Frontal cortex (tissue), 4 donors: ENCODE measurements at places on chromosomes 5 and 9. TPM values are rescaled to one million over a fixed set of nuclear protein-coding genes. Genes with fewer than 3 reads are reported as not detected.

Gene CCL27
- total RNA-seq, result 0.41 TPM

Gene ZDHHC12
- total RNA-seq, result 1.2 TPM

Gene LMBRD2
- total RNA-seq, result 77.9 TPM

Gene GLRA1
- total RNA-seq, result under 0.01 TPM

Gene SPINK13
- not detected for total RNA-seq

Gene SLCO6A1
- 0.41 TPM for total RNA-seq

Gene SPATA9
- 0.82 TPM for total RNA-seq

Gene SLC6A19
- total RNA-seq, result not detected

Gene CXXC5
- 38.7 TPM for total RNA-seq

GRCh38 chr9:137310189-137311052 lies 8.3 kb upstream of the NRARP start:
- DNase-seq, result peak; percentile 29

GRCh38 chr9:87269296-87270176 lies 228.1 kb upstream of the DAPK1 start:
- no peak for DNase-seq

- DNase-seq, result no peak
These were observed 801.5 kb downstream of the NR2F1-AS1 start for GRCh38 chr5:92779536-92779935.

DNA sequence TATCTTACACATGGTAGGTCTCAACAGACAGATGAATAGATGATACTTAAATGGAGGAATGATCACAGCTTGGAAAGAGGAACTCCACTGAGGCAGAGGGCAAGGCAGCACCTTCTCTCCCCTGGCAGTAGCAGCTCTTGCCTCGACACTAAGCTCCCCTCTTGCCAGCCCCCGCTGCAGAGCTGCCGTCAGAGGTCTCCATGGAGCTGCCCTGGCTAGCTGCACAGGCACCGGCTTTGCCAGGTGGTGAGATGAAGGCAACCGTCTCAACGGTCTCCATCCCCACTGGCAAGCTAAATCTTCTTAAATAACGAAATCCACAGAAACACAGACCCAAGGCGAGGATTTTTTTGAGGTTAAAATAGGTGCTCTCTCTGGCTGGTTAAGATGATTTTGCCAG lies 81.2 kb downstream of the CRB2 start:
- DNase-seq, result no peak

DNA sequence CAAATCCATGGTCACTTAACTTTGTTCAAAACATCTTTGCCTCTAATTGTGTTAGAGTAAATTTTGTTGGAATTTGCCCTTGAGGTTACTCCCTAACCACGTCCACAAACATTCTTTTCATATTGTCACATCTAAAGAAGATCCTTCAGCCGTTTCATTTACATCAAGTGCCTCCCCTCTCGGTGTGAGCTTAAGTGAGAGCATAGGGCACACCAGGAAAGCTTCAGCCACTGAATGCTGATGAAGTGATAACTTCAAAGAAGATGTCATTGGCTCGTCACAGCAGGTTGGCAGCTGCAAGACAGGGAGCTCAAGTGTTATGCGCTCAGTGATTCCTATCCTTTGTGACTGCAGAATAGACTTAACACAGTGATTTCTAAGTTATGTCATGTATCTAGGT lies 49.6 kb upstream of the ADAMTS19 start:
- DNase-seq, result no peak

DNA sequence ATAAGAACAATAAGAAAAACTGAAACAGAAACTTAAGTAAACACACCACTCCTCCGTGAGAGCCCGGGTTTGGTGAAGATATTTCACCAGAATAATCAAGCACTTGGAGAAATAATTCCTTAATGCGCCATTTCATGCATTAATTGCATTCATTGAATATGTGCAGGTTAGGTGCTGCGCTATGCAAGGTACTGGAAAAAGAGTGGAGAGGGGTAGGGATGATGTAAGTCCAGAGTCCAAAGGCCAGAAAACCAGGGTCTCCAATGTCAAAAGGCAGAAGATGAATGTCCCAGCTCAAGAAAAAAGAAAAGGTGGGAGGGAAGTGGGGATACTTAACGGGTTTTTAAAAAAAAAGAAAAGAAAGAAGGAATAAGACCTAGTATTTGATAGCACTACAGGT lies 669 bp upstream of the ZFP37 start:
- DNase-seq, result no peak

DNA sequence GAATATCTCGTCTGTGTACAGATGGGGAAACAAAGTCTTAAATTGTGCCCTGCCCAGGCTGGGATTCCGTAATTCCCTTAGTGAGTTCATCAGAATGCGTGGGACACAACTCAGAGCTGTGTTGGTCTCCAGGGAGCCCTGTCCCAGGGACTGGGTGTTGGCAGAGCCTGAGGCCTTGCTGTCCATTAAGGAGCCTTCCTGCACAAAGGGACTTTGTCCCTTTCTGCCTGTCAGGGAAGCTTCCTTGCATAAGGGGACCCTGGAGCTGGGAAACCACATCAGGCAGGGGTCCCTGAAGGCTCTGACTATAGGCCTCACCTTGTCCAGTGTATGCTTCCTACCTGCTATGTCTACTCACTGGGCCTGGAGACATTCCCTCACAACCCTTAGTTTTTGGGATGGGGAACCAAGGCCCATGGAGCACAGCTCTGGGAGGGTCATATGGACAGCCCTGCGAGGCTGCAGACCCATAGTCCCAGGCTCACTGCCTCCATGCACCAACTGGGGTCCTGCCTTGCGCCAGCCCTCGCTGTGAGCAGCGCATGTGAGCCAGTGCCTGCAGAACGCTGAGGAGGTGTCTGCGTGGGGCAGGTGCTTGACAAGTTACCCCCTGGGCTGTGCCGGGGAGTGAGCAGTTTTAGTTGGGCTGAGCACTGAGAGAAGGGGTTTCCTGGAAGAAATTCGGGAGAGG lies 1.6 kb downstream of the CARD19 start:
- peak; percentile 52 for DNase-seq

DNA sequence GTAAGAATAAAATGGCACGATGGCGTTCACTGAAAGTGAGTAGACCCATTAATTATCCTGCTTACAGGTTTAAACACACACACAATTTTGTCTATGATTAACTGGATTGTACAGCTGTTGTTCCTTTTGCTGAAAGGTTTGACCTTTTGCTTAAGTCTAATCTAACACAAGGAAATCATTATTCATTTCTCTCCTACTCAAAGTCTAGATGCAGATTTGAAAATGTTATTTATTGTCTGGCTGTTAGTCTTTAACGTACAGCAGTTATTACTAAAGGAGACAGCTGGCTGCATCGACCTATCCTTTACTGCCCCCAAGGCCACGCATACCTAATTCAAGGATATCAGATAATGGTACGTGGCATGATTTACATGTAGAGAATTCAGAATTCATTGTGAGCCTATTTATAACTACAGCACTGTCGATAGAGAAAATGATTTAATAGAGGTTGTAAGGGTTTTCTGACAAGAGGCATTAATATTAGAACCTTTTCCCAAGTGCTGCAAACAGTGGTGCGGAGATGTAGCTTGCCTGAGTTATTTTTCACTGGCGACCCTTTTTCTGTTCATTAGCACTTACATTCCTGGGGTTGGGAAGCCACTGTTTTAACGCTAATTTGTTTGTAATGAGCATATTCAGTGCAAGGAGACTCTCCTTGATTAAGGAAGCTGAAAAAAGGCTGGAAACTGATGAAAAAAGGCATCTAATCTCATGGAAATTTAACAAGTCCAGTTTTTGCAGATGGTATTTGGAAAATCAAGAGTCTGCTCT lies 368.4 kb upstream of the GRAMD2B start:
- DNase-seq, result no peak

- DNase-seq, result no peak
These were observed 575.8 kb downstream of the TLE1 start for GRCh38 chr9:81113453-81114124.

DNA sequence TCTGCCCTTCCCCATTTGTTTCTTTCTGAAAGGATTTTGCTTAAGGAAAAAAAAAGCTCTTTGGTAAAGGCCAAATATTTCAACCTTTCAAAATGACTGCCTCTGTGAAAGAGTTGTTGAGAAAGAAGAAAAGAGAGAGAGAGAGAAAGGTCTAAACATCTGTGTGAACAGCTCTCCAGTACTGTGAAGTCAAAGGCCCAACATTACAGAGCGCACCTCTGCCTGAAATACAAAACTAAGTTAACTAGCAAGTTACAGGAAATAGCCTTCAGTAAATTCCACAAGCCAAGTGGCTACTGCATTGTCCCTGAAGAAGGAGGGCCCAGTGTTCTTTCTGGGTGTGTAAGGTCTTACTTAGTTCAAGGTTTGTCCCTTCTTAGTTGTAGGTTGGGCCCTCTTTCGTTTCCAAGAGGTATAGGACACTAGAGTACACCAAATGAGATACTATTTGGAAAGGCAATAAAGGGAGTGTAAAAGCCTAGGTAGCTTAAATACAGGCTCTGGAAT lies 104.4 kb downstream of the THBS4 start:
- DNase-seq, result no peak

GRCh38 chr5:53928641-53929040 lies 368.2 kb downstream of the NDUFS4 start:
- no peak for DNase-seq

DNA sequence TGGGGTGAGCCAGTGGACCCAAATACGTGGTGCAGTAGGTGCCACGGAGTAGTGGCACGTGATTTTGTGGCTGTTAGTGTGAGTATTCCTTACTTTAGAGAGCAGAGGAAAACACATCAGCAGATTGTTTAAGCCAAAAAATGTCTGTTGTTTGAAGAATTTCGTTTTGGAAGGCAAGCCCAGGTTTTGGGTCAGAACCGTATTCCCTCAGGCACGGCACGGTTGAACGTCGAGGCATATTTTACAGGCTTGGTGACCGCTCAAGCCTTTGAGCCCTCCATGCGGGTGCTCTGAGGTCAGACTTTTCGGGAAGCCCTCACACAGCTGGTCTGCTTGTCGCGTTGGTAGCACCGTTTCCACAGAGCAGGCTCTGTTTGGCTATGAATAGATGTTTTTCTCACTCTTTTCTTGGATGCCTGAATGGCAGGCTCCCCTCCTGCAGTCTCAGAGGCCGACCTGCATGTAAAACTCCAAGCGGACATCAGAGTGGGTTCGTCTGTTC lies 27.2 kb downstream of the NEK6 start:
- DNase-seq, result peak; percentile 58

GRCh38 chr5:29079771-29080170 lies 2041.4 kb upstream of the CDH9 start:
- DNase-seq, result no peak

GRCh38 chr9:38301376-38302106 lies 91.0 kb upstream of the ALDH1B1 start:
- no peak for DNase-seq

GRCh38 chr5:95835682-95836385 lies 13.3 kb upstream of the GLRX start:
- DNase-seq, result no peak

DNA sequence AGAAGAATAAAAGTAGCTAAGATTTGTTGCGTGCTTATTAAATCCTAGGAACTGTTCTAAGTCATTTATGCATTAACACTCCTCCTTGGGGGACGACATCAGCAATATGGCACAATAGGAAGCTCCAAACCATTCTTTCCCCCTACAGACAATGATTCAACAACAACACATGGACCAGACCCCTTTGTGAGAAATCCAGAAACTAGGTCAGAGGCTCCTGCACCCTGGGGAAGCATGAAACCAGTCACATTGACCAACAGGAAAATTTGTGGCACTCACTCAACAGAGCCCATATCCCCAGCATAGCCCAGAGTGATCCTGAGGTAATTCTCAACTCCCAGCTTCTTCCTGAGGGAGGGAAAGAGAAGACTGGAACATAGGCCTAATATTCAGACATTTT lies 294.4 kb downstream of the HINT1 start:
- DNase-seq, result no peak

DNA sequence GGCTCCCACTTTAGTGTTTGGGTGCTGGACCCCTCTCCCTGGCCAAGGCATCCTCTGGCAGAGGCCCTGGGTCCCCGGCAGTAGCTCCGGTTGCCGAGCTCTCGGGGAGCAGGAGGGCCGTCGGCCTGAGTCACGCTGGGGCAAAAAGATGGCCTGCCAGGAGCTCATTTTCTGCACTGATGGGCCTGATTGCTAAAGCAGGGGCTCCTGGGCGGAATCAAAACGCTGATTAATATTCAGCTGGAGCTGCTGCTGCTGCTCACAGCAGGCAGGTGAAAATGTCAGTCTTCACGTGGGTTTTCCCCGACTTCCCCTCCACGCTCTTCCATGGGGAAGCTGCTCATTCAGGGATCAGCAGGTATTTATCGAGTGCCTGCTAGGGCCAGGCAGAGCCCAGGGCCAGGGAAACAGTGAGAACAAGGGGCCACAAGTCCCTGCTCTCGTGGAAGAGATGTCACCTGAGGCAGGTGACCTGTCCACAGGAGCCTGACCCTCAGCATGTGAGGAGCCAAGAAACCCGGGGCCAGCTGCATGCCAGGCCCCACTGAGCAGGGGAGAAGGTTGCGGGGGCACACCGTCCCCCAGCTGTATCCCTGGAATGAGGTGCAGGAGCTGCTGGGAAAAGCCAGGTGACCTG lies 22.1 kb downstream of the LAMC3 start:
- DNase-seq, result no peak

- DNase-seq, result no peak
These were observed 101.9 kb upstream of the PRDM9 start for GRCh38 chr5:23405316-23406068.

DNA sequence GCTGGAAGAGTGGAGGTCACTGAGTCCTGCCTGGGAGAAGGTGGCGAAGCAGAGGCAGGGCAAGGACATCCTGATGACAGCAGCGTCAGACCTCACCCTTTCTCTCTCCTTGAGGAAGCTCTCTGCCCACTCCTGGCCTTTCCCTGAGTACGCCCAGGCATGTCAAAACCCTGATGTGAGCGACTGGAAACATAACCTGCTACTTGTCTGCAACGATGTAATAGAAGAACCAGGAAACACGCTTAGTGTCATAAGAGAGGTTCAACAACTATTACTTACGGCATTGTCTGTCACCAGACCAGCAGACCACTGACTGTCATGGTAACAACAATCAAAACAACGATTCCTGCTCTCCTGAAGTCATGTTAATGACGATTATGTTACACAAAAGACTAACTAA lies 152.4 kb downstream of the ACTL7B start:
- DNase-seq, result no peak

DNA sequence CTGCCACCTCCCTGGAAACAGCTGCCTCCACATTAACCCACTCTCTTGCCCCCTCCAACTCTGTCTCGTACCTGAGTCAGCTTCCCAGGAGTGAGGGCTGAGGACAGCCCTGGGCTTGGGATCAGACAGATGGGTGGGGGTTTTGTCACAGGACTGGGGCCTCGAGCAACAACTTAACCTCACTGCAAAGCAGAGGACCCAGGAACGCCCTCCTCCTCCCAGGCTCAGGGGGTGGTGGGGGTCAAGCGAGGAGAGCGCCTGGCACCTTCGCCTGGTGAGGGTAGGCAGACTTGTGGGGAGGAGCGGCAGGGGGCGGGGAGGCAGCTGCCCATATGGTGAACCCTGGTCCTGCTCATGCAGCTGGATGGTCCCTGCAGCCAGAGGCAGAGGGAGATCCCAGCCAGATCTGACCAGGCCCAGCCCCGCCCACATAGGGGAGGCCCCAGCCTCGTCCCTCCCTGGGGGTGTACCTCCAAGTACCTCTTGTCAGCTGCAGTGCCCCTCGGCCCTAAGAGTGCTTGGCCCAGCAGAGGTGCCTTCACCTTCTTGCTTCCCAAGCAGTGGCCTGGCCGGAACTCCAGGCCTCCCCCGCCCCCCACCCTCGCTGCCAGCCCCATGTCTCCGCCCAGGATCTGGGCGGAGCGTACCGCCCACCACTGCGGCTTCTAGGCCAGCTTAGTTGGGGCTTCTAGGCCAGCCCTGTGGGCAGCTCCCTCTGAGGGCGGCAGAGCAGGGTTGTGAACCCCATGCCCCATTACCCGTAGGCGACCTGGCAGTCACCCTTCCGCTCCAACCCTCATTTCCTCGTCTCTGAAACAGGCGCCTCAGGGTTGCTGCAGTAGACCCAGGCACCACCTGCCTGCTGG lies at the start of gene SARDH:
Gene SARDH (minus strand): TSS at position 579 of the 866 bp plus-strand sequence. CDS start 4,179 bp downstream, outside the sequence.
- DNase-seq, result peak; percentile 52
